CD4-positive, alpha-beta T cell treated with Interleukin-4 for 1 hour (primary cell): ENCODE measurements at places on chromosomes 5 and 9.

DNA sequence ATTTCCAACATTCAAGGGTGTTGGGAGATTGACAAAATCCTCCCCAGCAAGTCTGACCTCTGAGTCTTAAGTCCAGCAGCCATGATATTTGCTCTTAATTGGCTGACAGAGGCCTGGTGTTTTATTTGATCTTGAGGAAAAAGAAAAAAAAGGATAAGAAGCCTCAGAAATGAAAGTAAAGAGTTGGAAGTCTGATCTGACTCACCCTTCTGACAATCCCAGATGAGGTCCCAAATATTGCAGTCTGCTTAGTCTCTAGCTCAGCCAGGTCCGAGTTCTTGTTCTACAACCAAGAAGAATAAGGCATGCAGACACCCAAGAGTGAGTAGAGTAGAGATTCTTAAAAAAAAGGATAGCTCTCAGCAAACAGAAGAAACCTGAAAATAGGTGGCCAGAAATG, 632.5 kb upstream of the ST8SIA4 start:
- no peak for DNase-seq

DNA sequence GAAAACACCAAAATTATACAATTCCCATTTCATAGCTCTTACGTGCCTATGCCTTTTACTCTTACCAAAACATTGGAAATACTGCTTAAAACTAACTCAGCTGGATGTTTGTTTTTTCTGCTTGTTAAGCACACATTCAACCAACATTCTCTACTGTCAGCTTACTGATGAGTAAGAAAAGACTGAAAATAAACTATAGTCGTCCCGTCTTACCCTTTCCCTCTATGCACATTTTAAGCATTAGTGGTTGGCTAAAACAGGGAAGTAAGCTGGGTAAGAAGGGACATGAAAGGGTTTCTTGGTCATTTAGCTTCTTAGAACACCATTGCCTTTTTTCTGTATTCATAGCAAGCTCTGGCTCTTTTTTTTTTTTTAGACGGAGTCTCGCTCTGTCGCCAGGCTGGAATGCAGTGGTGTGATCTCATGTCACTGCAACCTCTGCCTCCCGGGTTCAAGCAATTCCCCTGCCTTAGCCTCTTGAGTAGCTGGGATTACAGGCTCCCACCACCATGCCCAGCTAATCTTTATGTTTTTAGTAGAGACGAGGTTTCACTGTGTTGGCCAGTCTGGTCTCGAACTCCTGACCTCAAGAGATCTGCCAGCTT, 232.1 kb upstream of the PCSK5 start:
- DNase-seq = no peak

DNA sequence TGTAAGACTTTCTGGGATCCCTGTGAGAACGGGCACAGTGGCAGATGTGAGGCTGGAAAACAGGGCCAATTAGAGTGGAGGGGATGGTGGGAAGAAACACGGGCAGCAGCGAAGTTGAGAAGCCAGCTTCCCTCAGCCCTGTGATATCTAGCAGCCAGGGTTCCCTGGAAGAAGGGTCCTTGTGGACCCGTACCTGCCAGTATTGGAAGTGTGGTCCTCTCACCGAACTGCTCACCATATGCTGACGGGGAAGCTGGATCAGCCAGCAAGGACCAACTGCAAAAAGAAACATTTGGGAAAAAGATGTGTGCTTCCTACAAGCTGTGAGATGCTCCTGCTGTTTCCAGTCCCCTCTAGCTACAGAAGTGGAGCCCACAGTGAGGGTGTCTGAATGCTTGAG, 13.6 kb downstream of the CKMT2 start:
- no peak for DNase-seq

DNA sequence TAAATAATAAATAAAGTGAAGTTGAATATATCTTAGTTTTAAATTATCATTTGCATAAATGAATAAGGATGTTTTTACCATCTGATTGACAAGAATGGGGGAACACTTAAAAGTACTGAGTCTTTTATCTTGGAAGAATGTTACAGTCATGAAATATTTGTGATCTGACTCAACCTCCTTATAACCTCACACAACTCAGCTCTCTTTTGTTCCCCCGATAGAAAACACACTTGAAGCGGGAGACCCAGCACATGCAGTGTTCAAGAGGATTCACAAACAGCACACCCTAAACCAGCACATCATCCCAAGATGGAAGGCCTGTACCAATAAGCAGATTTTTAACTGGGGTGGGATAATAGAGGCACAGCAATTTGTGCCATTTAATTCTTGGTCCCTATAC, 15.5 kb downstream of the BAAT start:
- no peak for DNase-seq

DNA sequence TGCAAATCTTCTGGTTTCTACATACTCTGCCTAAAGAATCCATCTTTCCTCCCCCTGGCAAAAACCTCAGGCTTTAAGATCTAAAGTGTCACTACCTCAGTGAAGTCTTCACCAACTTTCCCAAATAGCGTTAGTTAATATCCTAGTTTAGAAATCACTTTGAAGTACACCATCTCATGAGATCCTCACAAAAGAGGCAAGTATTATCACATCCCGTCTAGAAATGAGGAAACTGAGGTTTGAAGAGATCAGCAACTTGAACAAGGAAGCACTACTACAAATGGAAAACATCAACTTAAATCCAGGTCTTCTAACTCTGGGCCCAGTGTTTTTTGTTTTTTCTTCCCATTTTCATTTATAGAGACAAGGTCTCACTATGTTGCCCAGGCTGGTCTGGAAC, 4.6 kb downstream of the AP3B1 start:
- no peak for DNase-seq

DNA sequence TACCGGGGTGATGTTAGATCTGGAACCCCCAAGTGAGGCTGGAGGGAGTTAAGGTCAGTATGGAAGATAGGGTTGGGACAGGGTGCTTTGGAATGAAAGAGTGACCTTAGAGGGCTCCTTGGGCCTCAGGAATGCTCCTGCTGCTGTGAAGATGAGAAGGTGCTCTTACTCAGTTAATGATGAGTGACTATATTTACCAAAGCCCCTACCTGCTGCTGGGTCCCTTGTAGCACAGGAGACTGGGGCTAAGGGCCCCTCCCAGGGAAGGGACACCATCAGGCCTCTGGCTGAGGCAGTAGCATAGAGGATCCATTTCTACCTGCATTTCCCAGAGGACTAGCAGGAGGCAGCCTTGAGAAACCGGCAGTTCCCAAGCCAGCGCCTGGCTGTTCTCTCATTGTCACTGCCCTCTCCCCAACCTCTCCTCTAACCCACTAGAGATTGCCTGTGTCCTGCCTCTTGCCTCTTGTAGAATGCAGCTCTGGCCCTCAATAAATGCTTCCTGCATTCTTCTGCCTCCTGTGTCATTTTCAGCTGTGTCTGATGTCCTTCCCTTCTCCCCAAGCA, 2.3 kb upstream of the MYOZ3 start:
- no peak for DNase-seq

- no peak for DNase-seq
Measured at GRCh38 chr9:68871236-68871635, 142.7 kb downstream of the PRKACG start.

DNA sequence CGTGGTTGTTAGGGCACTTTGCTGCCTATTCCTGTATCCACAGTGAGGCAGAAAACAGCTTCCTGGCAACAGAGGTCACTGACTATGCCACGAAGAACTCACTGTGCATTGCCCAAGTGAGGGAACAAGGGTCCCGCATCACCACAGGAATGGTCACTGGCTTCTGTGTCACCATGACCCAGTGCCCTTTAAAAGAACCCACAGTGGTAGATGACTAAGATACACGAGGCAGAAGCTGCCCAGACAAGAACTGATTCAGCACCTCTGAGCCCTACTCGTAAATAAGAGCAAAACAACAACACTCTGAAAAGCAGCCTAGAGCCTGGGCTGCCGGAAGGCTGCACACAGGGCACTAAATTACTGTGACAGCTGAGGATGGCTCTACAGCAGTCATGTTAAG, 236.6 kb upstream of the RASEF start:
- DNase-seq = no peak

DNA sequence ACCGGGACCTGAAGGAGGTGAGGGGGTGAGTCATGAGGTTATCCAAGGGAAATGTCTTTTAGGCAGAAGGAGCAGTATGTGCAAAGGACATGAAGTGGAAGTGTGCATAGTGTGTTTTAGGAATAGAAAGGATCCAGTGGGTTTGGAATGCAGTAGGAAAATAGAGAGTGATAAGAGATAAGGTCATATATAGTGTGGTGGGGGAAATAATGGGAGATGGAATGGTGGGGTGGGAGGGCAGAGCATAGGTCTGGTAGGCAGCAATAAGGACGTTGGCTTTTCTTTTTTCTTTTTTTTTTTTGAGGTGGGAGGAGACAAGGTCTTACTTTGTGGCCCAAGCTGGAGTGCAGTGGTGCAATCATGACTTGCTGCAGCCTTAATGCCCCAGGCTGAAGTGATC, 17.8 kb downstream of the SNX24 start:
- DNase-seq = no peak

DNA sequence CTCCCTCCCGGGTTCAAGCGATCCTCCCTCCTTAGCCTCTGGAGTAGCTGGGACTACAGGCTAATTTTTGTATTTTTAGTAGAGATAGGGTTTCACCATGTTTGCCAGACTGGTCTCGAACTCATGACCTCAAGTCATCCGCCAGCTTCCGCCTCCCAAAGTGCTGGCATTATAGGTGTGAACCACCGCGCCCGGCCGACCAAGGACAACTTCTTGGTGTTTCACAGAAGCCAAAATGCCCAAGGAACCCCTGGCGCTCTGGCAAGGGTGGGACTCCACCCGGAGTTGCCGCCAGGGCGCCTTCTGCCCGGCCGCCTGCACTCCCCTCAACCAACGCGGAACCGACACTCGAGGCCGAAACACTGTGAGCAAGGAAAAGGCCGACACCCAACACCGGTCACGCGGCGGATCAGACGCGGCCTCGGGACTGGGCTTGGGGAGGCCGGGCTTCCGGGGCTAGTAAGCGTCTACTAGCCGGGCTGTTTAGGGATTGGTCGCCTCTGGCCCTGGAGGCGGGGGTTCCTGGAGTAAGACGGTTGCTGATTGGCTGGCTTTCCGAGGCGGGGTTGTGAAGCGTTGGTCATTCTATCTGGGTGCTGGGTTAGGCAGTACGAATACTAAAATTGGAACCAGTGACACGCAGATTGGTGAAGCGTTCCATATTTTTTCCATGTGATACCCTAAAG, 7.7 kb upstream of the CFAP157 start:
- peak; percentile 93 for DNase-seq

GRCh38 chr9:80648336-80648735, 1041.0 kb downstream of the TLE1 start:
- DNase-seq = no peak

DNA sequence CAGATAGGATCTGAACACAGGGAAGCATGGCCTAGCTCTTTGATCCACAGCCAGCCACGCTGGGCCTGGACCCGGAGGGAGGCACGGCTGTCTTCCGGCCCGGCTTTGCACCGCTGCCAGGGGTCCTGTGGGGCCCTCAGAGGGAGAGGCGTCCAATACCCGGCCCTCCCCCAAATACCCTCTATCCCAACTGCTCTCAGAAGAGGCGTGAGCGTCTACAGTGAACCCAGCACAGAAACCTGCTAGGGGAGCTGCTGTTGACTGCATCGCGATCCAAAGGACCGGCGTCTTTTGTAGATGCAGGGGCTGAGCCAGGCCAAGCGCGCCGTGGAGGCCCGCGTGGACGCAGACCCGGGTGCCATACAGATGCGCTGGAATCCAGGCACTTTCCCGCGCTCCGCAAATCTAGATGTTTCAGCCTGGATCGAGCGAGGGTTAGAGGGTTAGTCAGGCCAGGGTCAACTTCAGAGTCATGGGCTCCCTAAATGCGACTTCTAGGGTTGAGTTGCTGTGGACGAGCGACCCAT, 1.1 kb upstream of the TCF7 start:
- DNase-seq = no peak

DNA sequence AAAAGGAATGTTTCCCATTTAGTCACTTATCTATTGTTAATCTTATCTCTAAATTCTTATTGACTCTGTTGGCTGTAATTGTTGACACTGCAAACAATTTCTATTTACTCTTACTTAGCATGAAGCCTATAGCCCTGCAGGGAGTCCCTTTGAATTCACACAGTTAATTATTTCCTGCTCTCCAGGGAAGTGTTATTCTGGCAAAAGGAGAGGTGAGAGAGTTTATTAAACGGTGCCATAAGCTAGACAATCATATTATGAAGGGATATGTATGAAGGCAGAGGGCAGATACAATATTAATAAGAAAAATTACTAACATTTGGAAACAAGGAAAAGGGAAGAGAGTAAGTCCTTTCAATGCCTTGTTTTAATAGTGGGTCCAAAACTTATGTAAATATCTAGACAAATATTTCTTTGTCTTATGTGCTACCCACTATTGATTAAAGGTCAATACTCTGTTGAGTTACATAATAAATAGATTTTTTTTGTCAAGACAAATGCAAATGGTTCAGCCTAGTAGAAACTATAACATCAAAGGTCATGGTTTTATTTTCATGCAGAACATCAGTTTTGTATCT, 107.1 kb downstream of the CDH18 start:
- no peak for DNase-seq

DNA sequence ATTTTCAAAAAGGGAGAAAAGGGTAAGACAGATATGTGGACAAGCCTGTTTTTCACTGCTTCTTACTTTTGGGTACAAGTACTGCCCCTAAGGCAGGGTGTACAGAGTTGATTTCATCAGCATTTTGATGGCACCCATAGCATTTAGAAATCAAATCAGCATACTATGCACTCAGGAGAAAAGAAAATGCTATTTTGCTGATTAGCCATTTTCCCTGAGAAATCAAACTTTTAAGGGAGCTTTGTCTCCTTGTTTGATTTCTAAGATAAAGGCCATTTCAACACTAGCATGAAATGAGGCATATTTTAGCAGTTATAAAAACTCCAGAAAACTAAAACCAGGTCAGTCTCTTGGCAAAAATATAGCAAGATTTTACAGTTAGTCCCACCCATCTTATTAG, 2269.4 kb upstream of the WWC1 start:
- DNase-seq = no peak

DNA sequence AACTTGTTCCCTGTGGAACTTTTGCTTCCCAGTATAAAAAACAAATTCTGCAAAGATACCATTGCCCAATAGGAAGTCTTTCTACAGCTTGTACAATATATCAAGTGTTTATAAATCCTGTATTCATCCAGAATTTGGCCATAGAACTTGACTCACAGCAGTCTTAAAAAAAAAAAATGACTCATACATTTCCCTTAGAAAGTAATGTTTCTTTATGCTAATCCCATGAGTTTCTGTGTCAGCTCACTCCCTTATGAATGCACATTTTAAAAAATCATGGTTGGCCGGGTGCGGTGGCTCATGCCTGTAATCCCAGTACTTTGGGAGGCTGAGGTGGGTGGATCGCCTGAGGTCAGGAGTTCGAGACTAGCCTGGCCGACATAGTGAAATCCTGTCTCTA, 89.3 kb upstream of the DMRT1 start:
- no peak for DNase-seq

- DNase-seq = no peak
Measured at GRCh38 chr9:115262477-115262876, 144.5 kb upstream of the TNC start.

- no peak for DNase-seq
Measured at GRCh38 chr5:112687306-112687705, 50.4 kb upstream of the APC start.
